Bone marrow (tissue), 2 donors: ENCODE measurements at places on chromosomes 16 and 17.

DNA sequence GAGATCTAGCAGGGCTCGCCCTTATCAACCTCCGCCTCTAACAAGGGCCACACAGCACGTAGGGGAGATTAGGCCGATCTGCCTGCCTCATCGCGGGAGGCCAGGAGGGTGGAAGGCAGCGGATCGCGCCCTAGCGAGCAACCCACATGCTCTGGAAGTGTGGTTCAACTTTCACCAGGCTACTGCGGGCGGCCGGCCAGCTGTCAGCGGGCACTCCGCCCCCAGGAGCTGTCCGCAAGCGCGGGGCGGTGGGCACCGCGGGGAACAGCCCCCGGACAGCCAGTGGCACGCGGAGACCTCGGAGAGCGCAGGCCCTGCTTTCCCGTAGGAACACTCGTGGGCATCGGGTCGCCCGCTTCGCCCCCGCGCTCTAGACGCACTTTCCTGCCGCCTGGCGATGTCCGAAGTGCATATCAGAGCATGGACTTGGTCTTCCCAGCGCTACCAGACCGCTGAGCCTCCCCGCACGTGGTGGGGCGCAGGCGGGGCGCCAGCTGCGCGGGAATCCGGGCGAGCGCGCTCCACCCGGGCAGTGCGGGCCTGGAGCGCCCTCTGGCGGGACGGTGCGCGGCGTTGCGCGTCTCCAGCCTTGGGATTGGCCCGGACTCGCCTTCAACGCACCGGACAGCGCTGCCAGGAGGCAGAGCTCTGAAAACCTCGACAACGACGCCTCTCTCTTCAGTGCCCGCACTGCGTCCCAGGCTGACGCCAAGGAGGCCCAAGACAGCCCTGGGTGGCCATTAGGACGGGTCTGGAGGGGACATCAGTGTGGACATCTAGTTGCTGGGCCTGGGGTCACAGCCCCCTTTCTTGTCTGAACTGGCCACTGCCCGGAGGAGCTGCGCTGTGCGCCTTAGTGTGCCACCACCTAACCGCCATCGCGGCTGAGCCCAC, 3.6 kb upstream of the ZNHIT3 start:
- peak; percentile 28 for DNase-seq

GRCh38 chr17:7005716-7006115, 6.7 kb upstream of the RNASEK start:
- no peak for DNase-seq

DNA sequence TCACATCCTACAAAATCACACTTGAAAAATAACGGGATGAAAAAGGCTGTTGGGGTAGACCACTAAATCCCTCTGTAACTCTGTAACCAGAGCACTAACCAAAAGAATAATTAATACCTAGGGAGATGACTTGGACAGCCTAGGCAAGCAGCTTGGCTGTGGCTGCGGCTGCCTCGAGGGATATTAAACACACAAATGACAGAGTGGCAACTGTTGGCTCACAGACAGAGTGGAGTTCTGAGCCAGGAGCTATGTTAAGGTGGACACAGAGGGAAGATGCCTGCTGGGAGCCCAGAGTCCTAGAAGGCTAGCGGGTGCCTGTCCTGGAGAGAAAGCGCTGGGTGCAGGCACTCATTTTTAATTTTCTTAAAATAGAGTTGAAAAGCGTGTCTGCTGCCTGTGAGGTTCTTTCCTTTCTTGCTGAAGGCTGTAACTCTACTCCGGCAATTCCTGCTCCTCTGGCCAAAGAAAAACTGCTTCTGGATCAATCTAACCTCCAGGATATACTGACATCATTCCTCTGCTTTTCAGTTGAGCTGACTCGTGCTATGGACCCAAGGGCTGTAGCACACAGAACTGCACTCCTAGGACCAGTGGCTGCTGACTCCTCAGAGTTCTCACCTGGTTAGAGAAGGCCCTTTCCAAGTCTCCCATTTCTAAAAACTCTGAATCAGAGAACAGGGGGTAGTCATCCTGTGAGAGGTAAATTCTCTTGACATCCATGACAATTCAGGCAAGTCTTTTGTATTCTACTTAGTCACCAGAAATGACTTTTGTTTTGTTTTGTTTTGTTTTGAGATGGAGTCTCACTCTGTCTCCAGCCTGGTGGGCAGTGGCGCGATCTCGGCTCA, 147.9 kb downstream of the STX8 start:
- no peak for DNase-seq

GRCh38 chr17:65446838-65447526, 114.5 kb downstream of the AXIN2 start:
- no peak for DNase-seq

GRCh38 chr16:12587646-12588277, 215.9 kb downstream of the CPPED1 start:
- no peak for DNase-seq

DNA sequence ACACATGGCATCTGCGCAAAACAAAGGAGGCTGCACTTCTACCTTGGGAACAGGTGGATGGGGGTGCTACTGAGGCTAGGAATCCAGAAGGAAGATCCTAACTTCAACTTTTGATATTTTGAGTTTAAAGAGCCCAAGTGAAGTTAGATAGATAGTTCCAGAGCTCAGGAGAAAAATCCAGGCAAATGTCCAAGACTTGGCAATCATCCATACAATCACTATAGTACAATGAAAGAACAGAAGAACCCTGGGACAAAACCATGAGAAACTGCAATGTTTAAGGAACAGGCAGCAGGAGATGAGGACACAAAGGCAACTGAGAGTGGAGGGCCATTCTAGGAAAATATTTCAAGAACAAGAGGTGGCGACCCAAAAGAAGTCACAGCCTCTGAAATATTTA, 12.4 kb downstream of the CDYL2 start:
- DNase-seq, result no peak

DNA sequence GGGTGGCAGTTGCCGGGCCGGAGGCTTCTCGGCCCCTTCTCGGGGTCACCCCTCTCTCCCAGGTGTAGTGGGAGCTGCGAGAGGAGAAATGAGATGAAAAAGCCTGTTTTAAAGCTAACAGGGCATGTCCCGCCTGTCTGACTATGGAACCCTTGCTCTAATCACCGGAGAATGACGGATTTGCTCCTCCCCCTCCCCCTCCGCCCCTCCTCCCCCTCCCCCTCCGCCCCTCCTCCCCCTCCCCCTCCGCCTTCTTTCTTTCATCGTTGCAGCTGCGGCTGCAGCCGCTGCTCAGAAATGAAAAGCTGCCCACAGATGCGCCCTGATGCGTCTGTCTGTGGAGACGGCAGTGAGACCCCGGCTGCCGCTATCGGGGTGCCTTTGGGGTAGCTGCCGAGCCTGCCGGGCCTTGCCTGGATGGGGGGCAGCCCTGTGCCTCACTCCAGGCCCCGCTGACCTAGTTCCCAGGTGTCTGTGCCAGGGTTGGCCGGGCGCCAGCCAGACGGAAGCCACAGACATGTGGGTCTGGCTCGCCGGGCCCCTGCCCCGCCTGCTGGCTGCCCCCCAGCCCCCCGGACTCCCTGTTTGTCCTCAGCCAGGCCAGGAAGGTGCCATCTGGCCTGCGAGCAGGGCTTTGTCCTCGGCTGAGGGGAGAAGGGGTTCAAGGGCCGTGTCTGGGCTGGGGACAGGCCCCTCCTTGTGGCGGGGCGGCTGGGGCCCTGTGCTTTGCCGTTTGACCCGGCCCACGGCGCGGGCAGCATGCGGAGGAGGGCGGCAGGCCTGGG, 37.7 kb downstream of the GINS2 start:
- DNase-seq, result no peak

DNA sequence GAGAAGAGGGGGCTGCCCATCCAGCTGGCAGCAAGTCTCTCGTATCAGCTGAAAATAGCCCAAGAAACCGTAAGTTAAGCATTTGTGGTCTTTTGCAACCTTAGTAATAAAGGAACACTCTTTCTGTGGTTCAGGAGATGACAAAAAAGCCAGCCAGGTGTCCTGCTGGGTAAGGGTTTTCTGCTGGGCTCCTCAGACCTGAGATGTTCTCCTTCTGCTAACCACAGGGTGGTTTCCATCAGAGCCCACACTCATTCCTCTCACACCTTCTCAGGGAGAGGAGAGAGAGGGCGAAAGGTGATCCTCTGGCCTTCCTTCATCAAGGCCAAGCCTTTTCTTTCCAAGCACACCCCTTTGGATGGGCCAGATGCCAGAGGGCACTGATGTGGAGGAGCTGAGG, 70.7 kb downstream of the TEX14 start:
- DNase-seq, result no peak

DNA sequence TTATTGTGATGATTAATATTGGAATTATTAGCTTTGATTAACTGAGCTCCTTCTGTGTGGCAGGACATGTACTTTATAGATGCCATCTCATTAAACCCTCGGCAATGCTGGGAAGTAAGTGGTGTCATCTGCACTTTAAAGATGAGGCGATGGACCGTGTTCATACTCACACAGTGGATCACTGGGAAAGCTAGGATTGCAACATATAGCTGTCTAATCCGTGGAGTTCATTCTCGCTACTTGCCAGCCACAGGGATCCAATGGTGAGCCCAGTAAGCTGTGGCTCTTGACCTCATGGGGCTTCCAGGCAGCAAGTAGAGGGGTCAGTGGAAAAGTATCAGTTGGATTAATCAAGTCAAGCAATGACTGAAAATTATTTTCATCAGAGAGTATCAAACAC, 587.9 kb downstream of the CDH13 start:
- no peak for DNase-seq

- DNase-seq, result no peak
These were observed 2104.7 kb downstream of the TP53TG3F start for GRCh38 chr16:35564148-35564547.

DNA sequence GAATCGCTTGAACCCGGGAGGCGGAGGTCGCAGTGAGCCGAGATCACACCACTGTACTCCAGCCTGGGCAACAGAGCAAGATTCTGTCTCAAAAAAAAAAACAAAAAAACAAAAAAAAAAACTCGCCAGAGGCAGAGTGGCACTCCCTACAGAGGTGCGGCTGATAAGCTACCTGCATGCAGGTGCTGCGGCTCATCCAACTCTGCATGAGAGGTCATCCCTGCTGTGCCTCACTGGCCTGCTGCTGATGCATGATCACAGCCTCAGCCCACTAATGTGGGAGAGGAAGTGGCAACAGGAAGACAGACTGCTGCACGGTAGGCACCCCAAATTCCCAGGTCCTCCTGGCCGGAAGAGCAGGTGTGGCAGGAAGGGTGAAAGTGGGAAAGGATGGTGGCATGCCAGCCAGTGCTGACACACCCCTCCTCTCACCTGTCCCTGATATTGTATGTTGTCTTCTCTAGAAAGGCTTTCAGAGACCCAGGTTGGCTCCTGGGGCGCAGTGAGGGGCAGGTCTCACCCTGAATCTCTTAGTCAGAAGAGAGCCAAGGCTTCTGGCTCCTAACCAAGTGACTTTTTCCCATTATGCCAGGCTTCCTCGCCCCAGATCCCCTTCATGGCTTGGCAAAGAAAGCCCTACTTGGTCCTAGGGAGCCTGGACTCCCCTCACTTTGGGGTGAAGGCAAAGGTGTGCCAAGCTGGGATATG, 11.8 kb downstream of the NXPH3 start:
- no peak for DNase-seq

GRCh38 chr17:78125138-78125913, 3.2 kb downstream of the TMC6 start:
- no peak for DNase-seq

- no peak for DNase-seq
These were observed 477 bp downstream of the MTHFSD start for GRCh38 chr16:86554599-86554916.

DNA sequence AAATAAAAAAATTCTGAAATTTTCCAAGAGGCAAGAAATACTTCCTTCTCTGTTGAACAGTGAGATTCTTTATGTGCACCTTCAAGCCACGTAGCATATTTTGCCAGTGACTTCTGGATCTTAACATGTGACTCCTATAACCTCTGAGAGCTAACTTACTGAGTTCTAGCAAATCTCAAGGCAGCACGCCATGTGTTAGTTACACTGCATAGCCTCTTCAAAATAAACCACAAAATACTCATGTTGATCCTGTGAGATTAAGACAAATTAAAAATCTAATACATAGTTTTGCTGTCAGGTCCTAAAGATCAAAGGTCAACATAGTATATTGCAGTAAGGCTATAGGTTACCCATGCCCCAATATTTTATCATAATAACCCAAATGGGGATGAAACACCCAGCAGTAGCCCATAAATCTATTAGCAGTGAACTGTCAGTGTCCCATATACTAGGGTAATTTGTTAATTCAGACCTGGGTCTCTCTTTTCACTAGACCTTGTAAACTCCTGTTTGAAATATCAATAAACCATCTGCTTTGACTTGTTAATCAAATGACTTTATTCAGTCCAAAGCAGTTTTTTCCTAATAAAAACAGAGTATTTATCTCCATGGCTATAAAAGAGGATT, 343.1 kb downstream of the ZFHX3 start:
- DNase-seq, result no peak

GRCh38 chr17:13874817-13875216, 194.5 kb upstream of the COX10 start:
- no peak for DNase-seq

DNA sequence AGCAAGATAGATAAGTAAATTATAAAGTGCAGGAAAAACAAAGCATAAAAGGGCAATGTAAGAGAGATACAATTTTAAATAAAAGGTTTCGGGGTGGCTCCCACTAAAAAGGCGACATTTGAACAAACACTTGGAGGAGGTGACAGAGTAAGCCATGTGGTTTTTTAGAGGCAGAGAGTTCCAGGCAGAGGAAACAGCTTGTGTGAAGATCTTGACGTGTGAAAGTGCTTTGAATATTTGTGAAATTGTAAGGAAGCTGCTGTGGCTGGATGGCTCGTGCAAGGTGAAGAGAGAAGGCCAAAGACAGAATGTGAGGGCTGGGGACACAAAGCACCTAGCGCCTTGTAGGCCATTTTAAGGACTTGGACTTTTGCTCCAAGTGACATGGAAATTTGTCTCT, 28.6 kb upstream of the HYDIN start:
- no peak for DNase-seq

GRCh38 chr17:45224671-45225050, 3.0 kb downstream of the FMNL1 start:
- DNase-seq, result no peak

GRCh38 chr17:71959154-71959553, 161.7 kb upstream of the SOX9 start:
- DNase-seq, result no peak

- DNase-seq, result peak; percentile 25
These were observed 10.0 kb upstream of the CD300LD start for GRCh38 chr17:74601944-74602572.

GRCh38 chr17:79950751-79951150, 84.9 kb downstream of the TBC1D16 start:
- DNase-seq, result no peak

DNA sequence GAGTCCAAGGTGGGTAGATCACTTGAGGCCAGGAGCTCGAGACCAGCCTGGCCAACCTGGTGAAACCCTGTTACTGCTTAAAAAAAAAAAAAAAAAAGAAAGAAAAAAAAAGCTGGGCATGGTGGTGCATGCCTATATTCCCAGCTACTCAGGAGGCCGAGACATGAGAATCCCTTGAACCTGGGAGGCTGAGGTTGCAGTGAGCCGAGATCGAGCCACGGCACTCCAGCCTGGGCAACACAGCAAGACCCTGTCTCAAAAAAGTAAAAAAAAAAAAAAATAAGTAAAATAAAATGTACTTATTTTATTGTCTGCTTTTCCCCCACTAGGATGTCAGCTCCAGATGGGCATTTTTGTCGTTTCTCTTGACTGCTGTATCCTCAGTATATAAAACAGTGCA, 107.7 kb downstream of the ABCC1 start:
- DNase-seq, result no peak

GRCh38 chr17:74153821-74154430, 49.6 kb upstream of the RPL38 start:
- DNase-seq, result no peak

GRCh38 chr16:13453325-13453724, 466.6 kb upstream of the ERCC4 start:
- DNase-seq, result no peak
